Small intestine (tissue), 16 donors: ENCODE measurements at places on chromosomes 1 and 21.

DNA sequence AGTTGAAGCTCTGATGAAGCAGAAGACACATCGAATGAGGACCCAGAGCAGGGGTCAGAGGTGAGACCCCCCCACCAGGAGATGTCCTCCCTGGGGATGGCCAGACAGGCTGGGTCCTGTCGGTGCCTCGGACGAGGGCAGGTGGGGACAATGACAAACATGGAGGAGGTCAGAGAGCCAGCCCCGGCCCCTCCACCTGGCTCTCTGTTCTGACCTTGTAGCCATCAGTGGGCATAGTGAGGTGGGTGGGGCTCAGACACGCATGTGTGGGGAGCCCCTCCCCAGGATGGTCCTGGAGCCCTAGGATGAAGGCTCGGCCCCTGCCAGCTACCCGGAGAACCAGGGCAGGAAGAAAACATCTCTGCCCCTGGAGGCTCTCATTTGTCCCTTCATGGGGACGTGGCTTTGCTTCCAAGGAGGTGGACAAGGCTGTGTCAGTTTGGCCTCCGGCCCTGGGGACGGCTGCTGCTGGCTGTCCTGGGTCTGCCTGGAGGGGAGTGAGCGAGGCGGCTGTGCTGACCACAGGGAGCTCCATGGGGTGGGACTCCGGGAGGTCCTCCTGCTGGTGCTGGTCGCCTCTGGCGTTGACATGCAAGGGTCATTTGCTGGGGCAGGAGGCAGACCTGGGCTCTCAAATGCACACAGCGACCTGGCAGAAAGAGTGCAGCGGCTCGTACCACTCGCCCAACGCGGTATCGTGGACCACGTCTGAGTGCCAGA is 2.6 kb downstream of the KRTAP10-6 start:
- DNase-seq: no peak

- DNase-seq: no peak
These were observed 7.3 kb upstream of the CMPK1 start for GRCh38 chr1:47326271-47326670.

DNA sequence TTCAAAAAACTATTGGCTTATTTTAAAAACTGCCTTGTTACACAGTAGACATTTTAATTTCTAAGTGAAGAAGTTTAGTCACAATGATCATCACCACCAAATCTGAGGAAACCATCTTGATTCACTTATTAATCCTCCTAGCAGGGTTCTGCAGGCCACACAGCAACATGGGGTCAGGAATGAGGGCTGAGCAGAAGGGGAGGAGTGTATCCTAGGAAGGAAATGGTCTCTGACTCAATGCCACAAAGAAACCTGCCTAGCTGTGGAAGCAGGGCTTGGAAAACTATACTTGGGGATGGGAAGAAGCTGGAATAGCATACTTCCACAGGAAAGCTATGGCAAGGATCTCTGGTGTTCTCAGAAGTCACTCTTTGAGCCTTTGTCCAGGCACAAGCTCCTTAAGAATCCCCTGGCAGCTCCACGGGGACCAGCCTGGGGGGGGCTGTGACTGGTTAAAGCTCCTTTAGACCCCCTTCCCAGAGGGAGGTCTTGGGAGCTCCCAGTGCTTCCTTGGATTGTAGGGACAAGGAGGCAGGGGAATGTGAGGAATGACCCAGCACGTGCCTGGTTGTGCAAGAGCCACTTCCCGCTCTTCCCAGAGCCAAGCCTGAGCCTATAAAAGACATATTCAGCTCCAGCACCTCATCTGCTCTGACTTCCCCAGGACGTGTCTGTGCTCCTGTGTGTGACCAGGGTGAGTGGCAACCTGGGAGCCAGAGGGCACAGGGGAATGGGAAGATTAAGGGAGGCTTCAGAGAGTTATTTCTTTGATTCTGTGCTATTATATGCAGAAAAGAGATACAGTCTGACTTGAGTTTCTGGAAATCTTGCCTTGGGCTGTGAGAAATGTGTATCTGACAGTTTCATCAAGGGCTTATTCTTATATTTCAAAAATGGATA is at the start of gene LCE2A:
Gene LCE2A (plus strand): TSS at position 645 of the 900 bp plus-strand sequence. CDS start 557 bp downstream, outside the sequence.
- no peak for DNase-seq

- no peak for DNase-seq
These were observed 25.1 kb upstream of the LSS start for GRCh38 chr21:46253610-46254124.

DNA sequence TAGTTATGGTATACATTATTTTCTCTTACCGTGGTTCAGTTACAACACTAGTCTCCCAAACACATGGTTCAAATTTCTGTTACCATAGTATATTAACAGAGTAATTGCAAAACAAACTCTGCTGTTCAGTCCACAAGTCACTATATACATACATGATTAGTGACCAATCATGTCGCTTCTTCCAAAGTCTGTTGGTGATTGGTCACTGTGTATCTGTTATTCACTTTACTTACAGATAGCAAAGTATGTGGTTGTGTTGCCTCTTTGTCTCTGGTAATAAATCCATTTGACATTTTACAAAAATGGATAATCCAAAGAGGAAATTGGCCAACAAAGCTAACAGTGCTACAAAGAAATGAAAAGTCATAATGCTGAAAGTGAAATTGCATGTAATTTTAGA is 107.2 kb downstream of the RABGAP1L start:
- DNase-seq: peak; percentile 8

GRCh38 chr21:17823846-17824245 is 4.7 kb upstream of the C21orf91 start:
- DNase-seq: no peak

- no peak for DNase-seq
These were observed 16.8 kb upstream of the SMYD2 start for GRCh38 chr1:214264196-214264595.

DNA sequence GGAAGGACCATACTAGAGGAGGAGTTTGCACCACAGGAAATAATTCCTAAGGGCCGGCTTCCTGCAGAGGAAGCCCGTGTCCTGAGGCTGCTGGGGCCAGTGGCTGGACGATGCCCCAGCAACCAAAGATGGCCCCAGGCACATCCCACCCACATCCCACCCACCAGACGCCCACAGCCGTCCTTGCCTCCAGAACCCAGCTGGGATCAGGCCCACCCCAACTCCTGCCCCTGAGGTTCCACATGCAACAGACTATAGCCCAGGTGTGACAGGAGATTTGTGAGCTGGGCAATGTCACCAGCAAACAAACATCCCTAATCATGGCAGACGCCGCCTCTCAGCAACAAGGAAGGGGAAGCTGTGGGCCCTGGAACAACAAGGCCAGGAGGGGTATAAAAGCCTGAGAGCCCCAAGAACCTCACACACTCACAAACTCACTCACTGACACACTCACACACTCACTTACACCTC is at the start of gene KRTAP10-9:
Gene KRTAP10-9 (plus strand): TSS at position 421 of the 471 bp plus-strand sequence. CDS start 79 bp downstream, outside the sequence.
- no peak for DNase-seq

GRCh38 chr1:228151180-228151925 is 1.6 kb downstream of the GJC2 start:
- DNase-seq: no peak

- DNase-seq: no peak
These were observed 39.7 kb downstream of the AZIN2 start for GRCh38 chr1:33120436-33121231.

DNA sequence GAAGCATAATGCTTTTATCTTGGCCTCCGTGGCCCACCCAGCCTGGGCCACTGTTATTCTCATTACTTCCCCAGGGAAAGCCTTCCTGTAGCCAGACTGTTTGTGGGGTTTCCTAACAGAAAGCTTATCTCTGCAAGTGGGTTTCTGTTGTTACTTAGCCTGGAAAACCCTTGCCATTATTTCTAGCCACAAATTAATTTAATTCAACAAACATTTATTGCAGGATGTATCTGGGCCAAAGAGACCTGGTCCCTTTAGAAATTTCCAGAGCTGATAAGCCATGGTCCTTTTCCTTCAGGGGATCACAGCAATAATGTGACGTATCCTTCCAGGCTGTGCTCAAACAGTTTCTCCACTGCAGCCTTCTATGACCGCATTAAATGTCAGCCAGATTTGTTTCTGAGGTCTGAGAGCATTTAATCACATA is 20.9 kb downstream of the TNN start:
- no peak for DNase-seq

- no peak for DNase-seq
These were observed 5.7 kb upstream of the CPLANE2 start for GRCh38 chr1:16242556-16243214.
